ENCODE measurements at places on chromosomes 3 and 15.

- no peak for DNase-seq
Observed at GRCh38 chr15:33161209-33161608, 33.3 kb downstream of the FMN1 start.

GRCh38 chr15:58908550-58909309, 24.7 kb downstream of the SLTM start:
- DNase-seq = peak; percentile 51

DNA sequence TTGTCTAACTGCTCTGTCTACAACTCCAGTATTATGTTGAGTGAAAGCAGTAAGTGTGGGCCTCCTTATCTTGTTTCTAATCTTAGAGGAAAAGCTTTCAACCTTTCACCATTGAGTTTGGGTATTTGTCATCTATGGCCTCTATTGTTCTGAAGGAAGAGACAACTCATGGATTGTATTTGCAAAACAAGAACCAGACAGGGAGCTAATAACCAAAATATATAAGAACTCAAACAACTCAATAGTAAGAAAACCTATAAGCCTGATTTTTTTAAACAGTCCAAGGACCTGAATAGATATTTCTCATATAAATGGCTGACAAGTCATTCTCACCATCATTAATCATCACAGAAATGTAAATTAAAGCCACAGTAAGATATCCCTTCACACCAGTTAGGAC, 113.0 kb downstream of the TAFA4 start:
- DNase-seq = no peak

DNA sequence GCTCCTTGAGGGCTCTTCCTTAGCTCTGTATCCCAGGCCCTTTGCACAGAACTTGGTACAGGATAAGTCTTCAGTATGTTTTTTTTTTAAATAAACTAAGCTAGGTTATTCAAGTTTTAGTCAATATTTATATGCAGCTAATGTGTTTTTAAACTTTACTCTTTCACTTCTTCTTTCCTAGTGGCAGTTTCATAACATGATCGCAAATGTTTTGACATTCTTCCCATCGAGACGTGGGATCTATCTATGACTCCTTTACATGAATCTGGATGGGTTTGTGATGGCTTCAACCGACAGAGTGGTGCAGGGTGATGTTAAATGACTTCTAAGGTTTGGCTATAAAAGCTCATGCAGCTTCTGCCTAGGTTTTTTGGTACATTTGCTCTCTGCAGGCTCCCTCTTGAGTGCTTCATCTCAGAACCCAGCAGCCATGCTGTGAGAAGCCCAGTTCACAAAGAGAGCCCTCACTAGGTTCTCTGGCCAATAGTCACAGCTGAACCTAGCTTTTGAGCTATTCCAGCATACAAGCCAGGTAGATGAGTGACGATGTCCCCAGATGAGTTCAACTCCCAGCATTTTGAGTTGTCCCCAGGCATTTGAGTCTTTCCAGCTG, 13.5 kb upstream of the MECOM start:
- no peak for DNase-seq

GRCh38 chr3:99711351-99711750, 73.0 kb downstream of the COL8A1 start:
- no peak for DNase-seq

DNA sequence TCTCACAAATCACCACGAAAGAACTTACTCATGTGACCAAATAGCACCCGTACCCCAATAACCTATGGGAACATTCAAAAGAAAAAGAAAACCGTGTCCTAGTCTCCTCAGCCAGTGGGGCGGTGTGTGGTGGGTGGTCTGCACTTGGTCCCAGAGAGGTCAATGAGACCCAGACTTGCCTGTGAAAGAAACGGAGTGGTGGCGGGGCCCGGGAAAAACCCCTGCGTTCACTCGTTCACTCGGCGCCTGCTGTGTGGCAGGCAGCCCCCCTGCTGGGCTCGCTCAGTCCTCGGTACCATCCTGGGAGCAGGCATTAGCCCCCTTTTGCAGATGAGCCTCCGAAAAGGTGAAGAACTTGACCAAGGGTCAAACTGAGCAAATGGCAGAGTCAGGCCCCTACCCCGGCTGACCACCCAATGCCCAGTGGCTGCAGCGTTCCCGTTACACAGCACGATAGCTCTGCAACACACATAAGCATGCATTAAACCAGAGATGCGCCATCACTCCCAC, 36.0 kb downstream of the ZDHHC19 start:
- DNase-seq = no peak

- no peak for DNase-seq
Observed at GRCh38 chr3:193086681-193087080, 154.3 kb upstream of the PLAAT1 start.

GRCh38 chr3:179512378-179512777, 50.3 kb upstream of the ACTL6A start:
- no peak for DNase-seq

- DNase-seq = no peak
Observed at GRCh38 chr3:9916346-9916733, 558 bp upstream of the IL17RC start.

GRCh38 chr3:100163787-100164186, 49.5 kb upstream of the FILIP1L start:
- DNase-seq = no peak

DNA sequence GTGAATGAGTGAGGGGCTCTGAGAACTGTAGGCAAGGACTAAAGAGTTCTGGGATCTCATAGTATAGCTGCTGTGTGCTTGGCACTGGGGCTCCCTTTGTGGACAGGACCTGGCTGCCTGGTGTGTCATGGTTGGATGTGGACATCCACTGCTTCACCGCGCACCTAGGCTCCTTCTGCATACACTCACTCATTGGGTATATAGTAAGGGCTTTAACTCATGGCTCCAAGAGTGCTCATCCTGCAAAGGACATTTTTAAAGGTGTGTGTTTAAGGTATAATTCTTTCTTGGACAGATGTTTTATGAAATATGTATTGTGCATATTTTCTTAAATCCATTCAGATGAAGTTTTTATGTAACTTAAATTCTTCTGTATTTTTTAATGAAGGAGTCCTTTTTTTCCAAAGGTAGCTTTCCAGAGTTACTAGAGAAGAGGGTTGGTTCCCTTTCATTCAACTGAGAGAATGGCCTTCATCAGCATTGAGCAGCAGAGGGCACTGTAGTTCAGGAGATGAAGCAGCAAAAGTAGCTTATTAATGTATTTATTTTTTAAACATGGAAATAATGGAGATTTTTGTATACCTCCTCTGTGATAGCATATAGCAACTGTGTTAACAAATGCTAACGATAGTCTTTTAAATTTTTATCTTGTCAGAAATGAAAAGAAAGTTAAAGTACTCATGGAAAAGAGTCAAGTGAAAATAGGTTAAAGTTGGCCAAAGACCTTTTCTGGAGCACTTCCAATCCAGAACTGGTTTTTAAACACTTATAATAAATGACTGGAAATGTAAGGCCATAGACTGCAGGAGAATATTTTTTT, 25.2 kb downstream of the OXNAD1 start:
- no peak for DNase-seq

DNA sequence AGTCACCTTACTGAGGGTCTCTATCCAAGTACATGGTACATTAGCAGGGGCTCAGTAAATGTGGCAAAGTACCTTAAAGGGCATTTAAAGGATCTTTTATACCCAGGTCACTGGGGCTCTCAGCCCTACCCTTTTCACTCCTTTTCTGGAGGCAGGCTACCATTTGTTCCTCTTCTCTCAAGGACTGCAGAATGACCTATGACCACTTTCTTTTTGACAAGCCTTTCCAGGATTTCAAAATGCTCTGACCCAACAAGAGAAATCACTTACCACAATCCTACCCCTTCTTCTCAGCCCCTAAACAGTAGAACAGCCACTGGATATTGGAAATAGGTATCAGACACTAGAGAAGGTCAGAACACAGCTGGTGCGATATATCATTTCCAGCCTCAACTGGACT, 221.8 kb upstream of the TPRG1 start:
- DNase-seq = no peak

- DNase-seq = no peak
Observed at GRCh38 chr3:48567090-48567489, 3.5 kb upstream of the UCN2 start.

- no peak for DNase-seq
Observed at GRCh38 chr3:99352811-99353210, 285.6 kb upstream of the COL8A1 start.

- DNase-seq = peak; percentile 89
Observed at GRCh38 chr3:59733041-59733809, 683.4 kb upstream of the CFAP20DC start.

- DNase-seq = no peak
Observed at GRCh38 chr15:69325456-69325971, 26.8 kb downstream of the PAQR5 start.

DNA sequence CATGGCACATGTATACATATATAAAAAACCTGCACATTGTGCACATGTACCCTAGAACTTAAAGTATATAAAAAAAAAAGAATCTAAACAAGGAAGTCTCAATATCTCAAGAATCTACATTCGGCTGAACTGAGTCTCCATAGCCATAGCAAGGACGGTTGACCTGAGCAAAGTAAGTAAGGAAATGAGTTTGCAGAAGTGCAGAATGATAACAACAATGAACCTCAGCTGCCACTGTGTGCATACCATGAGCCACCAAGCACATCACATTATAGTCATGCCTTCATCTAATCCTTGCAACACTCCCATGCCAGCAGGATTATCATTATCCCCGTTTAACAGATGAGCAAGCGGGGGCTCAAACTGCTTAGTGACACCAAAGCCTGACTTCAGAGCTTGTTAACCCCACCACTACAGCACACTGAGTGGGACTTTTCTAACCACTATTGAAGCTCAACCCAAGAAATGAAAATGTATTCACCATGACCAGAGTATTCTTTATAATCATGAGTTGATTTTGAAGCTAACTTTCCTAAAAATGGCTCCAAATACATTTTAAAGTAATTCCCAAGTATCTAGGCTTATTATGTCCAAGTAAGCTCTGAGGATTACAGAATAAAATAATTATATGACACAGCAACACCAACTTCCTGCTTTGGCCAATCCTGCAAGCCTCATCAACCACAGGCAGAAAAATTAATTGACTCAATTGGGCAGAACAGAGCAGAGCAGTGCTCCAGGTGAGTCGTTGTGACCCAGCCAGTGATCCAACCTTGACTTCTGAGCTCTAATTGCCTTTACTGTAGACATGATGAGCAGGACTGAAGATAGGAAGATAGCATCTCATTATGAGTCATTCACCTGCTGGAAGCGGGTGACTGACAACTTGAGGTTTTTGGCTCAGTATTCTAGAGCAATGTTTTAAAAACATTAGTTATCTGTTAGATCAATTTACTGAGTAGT, 47.3 kb upstream of the IL12A start:
- DNase-seq = no peak

GRCh38 chr3:55885721-55886120, 398.6 kb upstream of the WNT5A start:
- no peak for DNase-seq

DNA sequence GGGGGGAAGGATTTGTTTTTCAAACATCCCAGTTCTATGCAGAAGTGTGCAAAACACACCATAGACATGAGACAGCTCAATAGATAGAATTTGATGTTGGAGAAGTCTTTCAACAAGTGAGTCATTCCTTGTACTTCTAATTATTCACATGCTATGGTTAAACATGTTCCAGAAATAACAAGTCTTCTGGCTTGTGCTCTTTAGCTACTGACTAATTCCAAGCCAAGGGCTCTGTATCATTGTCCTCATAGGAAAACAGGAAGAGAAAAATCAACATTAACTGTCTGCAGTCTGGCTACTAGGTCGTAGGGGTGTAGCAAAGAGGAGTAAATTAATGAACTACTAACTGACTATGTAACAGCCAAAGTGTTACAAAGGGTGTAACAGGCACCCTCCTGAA, 25.8 kb downstream of the LDHAL6B start:
- DNase-seq = no peak

DNA sequence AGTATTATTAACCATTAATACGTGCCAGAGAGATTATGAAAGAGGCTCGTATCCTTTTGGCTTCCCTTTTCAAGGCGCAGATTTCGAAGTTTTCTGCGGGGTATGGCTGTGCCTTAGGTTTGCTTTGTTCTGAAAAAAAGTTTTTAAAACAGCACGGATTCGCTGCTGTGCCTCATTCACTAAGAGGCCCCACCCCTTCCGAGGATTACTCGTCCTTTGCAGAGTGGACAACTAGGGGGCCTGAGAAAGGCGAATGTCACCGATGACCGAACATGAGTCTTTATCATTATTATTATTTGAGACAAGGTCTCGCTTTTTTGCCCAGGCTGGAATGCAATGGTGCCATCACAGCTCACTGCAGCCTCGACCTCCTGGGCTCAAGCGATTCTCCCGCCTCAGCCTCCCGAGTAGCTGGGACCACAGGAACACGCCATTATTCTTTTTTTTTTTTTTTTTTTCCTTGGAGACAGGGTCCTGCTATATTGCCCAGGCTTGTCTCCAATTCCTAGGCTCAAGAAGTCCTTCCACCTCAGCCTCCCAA, 684 bp upstream of the RPS27L start:
- no peak for DNase-seq

DNA sequence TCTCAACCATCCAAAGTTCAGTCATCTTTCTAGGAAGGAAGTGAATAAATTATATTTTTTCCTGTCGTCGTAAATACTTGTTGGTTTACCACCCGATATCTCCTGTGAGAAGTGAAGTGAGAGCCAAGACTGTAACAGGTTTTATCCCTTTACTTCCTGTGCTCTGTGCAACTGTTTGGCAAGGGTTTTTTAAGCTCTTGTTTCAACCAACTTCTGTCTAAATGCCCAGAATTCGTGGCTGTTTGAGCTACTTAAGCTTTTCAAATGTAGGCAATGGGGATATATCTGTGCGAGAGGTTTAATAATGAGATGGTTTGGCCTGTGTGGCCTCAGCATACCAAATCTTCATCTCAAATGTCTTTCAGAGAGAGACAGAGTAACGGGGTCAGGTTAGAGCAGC, 134.7 kb downstream of the LRTM1 start:
- no peak for DNase-seq

DNA sequence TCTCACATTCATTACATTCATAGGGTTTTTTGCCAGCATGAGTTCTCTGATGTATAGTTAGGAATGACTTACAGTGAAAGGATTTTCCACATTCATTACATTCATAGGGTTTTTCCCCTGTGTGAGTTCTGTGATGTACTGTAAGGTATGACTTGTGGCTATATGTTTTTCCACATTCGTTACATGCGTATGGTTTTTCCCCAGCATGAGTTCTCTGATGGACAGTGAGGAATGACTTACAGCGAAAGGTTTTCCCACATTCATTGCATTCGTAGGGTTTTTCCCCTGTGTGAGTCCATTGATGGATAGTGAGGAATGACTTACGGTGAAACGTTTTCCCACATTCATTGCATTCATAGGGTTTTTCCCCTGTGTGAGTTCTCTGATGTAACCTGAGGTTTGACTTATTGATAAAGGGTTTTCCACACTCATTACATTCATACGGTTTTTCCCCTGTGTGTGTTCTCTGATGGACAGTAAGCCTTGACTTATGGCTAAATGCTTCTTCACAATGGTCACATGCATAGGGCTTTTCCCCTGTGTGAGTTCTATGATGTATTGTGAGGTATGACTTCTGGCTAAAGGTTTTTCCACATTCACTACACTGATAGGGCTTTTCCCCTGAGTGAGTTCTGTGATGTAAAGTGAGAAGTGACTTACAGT, 47.4 kb downstream of the ZNF717 start:
- no peak for DNase-seq
